ENCODE measurements at places on chromosomes 12 and 14. TPM values are rescaled to one million over a fixed set of nuclear protein-coding genes. Genes with fewer than 3 reads are reported as not detected.

The WNT1 gene
- total RNA-seq, result not detected

The GPRC5D gene
- not detected for total RNA-seq

The DIO2 gene
- total RNA-seq, result 2.2 TPM

GRCh38 chr12:50024805-50025186 lies 498 bp downstream of the RACGAP1 start:
- DNase-seq, result no peak

- no peak for DNase-seq
These were observed 6.6 kb downstream of the CARMIL3 start for GRCh38 chr14:24058260-24058950.

The RABGGTA gene
- total RNA-seq, result 34.4 TPM

DNA sequence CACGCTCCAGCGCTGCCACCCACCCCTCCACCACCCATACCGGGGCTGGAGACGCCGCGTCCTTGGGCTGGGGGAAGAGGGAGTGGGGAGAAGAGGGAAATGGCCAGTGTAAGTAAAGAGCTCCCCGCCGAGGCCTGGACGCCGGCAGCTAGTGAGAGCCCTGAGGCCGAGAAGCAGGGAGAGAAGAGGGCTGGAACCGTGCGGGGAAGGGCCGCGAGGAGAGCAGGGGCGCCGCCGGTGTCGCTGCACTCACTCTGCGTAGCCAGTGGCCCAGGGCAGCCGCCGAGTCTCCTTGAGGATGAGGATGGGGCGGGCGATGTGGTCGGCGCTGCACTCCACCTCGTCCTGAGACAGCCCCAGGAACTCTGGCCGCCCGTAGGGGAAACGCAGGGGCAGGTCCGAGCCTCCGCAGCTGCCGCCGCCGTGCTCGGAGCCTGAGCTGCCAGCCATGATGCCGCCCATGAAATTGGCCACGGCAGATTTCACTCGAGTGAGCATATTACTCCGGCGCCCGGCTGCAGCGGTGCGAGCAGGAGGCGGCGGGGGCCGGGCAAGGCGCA lies 631 bp downstream of the PPM1H start:
- no peak for DNase-seq

DNA sequence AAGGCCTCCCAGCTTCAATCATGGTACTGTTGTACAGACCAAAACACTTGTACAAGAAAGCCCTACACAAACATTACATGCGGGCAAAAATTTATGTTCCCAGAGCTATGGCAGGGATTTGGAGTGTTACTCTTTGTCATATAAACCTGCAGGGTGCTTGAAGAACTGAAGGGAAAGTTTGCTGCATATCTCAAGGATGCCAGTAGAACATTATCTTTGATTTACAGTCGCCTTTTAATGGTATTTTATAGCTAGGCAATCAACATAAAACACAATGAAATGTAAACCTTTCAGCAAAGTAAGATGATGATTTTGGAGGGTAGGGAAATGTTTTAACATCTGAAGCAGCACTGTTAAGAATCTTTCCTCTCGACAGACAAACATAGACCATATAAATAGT lies 305.6 kb downstream of the KCNH5 start:
- DNase-seq, result no peak

DNA sequence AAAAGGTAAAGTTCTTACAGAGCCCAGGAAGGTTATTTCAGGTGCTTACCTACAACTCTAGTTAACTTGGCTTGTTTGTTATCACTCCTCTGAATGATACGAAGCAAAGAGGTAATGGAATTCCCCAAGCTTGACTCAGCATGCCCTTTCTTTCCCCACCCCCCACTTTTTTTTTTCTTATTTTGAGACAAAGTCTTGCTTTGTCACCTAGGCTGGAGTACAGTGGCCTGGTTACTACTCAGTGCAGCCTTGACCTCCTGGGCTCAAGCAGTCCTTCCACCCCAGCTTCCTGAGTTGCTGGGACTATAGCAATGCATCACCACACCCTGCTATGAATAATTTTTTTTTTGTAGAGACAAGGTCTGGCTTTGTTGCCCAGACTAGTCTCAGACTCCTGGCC lies 17.1 kb upstream of the YBX3 start:
- no peak for DNase-seq

- DNase-seq, result no peak
These were observed 18.5 kb upstream of the CCDC175 start for GRCh38 chr14:59595071-59595470.

GRCh38 chr14:73376585-73376984 lies 81.8 kb downstream of the NUMB start:
- DNase-seq, result no peak

GRCh38 chr14:22737052-22737451 lies 29.4 kb upstream of the OXA1L start:
- no peak for DNase-seq

GRCh38 chr12:124233041-124233796 lies 61.7 kb upstream of the RFLNA start:
- no peak for DNase-seq

- DNase-seq, result no peak
These were observed 27.6 kb downstream of the HELB start for GRCh38 chr12:66329941-66330340.

- DNase-seq, result no peak
These were observed 64.8 kb downstream of the GNS start for GRCh38 chr12:64694130-64695040.

DNA sequence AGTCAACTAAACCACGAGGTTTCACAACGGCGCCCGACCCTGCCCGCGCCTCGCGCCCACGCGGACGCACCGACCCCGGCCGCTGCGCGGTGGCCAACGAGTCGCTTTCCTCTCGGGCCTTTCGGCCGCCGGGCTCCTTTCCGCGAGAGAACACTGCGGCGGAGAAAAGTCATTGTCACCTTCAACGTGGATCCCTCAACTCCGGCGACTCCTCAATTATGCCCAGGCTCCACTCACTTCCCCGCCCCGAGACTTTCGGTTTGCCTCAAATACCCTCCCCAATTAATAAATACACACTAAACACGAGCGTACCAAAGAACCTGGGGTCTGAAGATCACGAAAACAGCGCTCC lies 450 bp downstream of the SINHCAF start:
- DNase-seq, result no peak

The LAG3 gene
- total RNA-seq, result 0.80 TPM

GRCh38 chr12:106205208-106206069 lies 42.4 kb downstream of the CKAP4 start:
- DNase-seq, result no peak

GRCh38 chr12:112868459-112869041 lies 38.2 kb upstream of the OAS1 start:
- DNase-seq, result no peak

The PAPLN gene
- 29.9 TPM for total RNA-seq

- DNase-seq, result no peak
These were observed 155.4 kb downstream of the DIO2 start for GRCh38 chr14:80055667-80056496.

DNA sequence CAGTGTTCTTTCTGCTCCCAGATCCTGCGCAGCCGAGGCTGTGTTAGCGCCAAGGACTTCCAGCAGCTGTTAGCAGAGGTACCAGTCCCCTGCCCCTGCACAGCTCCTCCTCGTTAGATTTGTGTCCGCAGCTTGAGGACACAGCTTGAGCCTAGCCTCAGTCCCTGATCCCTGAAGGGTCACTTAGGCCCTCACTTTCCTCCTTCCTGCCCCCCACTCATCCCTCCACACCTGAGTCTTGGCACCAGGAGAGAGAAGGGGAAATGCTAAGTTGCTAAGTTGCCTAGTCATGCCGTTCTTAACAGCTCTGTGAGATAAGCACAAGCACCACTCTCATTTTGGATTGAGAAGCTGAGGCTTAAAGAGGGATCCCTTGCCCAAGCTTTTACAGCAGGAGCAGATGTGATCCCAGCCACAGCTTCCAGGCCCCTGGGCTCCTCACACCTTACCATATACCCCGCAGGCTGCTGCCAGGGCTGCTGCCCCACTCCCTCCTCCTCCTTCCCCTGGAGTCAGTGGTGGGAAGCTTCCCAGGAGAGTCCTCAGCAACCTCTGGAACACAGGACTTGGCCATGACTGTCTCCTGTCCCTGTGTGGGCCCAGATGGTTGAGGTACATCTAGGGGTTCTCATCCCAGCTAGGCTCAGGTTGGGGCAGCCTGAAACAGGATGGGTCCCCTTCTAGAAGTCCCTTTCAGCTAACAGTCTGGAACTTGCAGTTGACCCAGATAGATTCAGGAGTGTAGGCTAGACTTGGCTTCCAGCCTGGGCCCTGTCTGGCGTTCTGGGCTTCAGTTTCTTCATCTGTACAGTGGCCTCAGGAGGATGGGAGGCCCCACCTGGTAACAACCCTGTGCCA lies 975 bp downstream of the OGFOD2 start:
- DNase-seq, result no peak

The MYF5 gene
- not detected for total RNA-seq

DNA sequence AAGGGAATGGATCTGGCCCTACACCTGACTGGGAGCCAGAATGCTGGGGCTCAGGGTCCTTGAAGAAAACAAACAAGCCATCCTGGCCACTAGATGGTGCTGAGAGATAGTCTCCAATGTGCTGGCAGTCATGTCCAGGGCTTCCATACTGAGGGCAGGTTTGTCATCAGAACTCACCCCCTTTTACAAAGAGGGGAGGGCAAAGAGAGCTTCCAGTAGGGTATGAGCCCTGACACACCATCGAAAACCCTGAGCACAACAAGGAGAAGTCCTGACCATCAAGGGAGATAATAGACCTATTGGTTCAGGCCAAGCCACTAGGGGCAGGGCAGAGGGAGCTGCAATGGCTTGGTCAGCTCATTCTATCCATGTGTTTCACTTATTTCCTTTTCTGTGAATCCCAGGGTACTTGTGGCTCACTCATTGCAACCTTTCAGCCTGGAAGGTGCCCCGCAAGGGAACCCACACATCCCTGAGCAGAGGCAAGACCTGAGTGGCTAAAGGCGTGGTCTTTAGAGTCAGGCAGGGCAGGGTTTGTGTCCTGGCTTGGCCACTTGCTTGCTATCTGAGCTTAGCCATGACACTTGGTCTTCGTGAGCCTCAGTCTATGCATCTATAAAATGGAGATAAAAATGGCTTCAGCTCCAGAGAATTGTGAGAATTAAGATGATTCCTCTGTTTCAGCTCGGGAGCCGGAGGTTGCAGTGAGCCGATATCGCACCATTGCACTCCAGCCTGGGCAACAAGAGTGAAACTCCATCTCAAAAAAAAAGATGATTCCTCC lies 6.2 kb upstream of the PLEKHH1 start:
- DNase-seq, result no peak

The NRL gene
- total RNA-seq, result 2.1 TPM

DNA sequence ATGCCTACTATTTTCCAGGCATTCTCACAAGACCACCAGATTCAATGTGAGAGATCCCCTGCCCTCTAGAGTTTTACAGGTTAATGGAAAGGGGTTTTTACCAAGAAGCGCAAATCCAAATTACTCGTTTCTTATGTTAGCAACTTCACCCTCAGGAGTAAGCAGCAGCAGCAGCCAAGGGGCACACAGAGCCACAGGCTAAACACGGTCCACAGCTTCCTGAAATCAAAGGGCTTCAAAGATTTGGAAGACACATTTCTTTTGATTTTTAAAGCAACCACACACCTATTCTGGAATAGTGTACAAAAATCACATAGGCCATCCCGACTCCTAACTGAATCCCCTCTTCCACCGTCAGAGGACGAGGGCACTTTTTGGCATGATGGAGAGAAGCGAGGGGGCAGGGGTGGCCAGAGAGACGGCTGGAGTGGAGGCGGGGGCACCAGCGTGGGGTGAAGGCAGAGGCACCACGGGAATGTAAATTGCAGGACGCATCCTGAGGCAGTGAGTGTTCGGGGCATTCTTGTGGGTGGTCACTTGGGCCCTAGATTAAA lies 107.0 kb downstream of the ARF6 start:
- no peak for DNase-seq

The HOXC9 gene
- total RNA-seq, result 16.8 TPM

DNA sequence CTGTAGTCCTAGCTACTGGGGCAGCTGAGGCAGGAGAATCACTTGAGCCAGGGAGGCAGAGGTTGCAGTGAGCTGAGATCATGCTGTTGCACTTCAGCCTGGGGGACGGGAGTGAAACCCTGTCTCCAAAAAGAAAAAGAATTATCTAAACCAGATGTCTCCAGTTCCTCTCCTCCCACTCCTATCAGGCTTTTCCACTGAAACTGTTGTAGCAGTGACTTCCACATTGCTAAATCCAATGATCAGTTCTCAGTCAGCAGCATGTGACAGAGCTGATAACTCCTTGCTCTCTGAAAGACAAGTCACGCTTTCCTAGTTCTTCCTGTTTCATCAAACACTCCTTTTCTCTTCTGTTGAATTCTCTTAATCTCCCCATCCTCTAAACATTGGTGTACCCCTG lies 8.6 kb downstream of the SLC38A6 start:
- no peak for DNase-seq

Measured in breast epithelium (tissue), 4 donors.